LHCN-M2 (cell line): ENCODE measurements at places on chromosomes 12 and 14.

DNA sequence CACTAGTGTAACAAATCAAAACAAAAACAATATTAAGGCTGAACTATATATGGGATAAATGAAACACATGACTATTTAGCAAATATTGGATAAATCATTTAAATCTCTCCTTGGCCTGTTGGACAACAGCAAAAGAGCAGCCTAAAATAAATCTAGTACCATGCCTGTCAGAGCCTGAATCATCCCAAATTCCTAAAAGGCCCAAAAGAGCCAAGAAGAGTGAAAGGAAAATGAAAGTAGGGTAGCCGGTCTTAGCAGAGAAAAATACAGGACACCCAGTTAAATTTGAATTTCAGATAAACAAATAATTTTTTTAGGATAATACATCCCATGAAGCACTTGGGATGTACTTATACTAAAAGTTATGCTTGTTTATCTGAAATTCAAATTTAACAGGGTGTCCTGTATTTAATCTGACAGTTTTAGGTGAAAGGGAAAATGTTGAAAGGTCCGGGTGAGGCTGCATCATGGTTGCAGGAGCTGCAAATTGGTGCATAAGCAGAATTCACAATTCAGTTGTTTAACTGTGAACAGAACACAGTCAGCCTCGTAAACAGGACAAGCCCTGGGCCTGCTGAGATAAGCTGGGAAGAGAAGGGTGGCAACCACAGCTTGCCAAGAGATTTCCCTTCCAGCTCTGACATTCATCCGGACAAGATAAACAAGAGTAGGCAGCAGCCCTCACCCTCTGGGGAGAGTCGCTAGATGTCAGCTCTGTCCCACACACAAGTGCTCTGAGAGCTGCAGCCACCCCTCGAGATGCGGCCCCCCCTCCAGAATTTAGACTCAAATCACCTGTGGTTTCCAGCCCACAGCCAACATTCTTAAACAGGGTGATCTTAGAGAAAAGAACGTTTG, 30.3 kb downstream of the DMAC2L start:
- DNase-seq = peak; percentile 79

DNA sequence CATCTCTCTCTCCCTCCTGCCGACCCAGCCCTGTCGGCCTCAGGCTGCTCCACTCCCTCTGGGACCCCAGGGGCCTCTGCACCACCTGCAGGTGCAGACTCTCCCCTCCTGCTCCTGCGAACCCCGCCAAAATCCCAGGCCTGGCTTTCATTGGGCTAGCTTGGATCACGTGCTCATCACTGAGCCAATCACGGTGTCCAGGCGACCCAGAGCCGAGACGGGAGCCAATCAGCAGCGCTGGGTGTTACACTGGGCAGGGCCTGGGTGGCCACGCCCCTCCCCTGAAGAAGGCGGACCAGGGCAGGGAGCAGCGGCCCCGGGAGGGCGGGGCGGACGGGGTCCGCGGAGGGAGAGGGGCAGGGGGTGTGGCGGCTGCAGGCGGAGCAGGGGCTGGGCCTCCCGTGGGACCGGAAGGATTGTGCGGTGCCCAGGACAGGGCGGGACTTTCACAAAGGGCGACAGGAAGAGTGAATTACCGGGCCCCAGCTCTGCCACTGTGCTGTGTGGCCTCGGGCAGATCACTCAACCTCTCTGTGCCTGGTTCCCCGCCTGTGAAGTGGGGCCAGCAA, 66.6 kb upstream of the FBRSL1 start:
- DNase-seq = no peak

DNA sequence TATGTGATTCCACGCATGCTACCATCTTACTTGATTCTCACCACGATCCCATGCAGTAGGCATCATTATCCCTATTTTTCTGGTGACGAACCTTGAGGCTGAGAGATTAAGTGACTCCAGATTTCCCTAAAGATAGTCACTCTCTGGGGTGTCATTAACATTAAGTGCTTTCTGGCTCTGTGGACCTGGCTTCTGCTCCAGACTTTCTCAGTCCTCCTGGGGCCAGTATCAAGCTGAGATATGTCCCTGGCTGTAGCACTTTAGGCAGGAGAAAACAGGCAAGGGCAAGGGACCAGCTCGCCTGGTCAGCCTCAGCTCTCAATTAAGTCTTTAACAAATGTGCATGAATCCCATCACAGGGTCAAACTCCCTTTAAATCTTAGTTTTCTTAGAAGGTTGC, 38.3 kb upstream of the PRB2 start:
- no peak for DNase-seq

- no peak for DNase-seq
Measured at GRCh38 chr12:101862245-101862644, 15.1 kb upstream of the DRAM1 start.

DNA sequence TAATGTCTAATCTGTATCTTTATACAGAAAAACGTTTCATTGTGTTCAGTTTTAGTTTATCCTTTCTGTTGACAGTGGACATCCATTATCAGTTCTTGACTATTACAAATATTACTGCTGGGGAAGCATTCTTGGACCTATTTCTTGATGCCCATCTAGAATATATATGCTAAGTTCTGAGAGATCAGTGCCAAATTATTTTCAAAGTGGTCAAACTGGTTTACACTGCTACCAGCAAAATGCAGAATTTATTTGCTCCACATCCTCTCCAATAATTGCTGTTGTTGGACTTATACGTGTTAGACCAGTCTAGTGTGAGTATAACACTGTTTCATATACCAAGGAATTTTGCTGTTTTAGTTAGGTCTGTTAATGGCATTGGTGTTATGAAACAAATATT, 85.5 kb upstream of the TRAF3 start:
- DNase-seq = no peak

DNA sequence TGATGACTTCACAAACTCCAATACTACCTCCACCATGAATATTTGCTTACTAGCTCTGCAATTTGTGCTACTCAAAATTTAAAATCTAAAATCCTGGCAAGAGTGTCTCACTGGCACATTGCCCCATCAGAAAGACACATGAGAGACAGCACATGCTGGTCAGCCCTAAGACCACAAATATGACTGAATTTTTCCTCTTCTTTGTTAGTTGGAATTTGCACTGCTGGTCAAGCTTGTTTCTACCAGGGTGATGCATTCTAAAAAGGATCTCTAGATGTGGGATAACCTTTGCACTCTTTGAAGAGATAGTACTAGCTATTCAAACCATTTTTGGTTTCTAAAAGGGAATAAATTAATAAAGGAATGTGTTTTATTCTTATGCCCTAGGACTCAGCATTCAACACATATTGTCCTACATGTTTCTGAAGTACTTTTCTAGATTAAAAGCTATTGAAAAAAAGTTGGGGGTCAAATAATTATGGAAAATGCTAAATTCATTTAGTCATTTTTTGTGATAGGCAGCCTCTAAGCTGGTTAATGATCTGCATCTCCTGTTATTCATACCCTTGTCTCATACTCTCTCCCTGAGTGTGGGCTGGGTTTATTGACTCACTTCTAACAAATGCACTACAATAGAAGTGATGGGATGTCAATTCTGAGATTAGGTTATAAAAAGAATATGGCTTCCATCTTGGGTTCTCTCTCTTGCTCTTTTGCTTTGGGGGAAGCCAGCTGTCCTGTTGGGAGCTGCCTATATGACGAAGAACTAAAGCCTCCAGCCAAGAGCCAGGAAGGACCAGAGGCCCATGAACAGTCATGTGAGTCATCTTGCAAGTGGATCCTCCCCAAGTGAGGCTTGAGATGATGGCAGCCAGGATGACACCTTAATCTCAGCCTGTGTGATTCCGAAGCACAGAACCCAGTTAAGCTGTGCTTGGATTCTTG, 211.5 kb upstream of the CRY1 start:
- no peak for DNase-seq

GRCh38 chr14:65156568-65157366, 54.5 kb upstream of the MAX start:
- DNase-seq = peak; percentile 91

- no peak for DNase-seq
Measured at GRCh38 chr12:25828188-25828587, 130.3 kb upstream of the RASSF8 start.

GRCh38 chr14:58637040-58637390, 747 bp upstream of the DACT1 start:
- peak; percentile 42 for DNase-seq

DNA sequence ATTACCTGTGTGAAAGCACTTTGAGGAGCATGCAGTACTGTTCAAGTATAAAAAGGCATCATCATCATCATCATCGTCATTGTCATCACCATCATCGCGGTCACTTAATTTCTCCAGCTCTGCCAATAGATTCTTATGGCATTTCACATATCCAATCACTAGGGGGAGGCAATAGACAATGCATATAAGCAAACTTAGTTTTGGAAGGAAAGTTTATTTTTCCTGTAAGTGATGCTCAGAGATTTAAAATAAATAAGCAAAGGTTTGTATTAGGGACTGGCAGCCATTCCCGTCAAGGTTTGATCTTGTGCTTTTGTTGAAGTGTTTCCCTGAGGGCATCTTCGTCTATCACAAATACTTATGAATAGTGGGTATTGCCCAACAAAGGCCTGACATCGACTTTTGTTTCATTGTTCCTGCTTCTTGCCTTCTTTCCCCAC, 127.4 kb downstream of the KTN1 start:
- DNase-seq = peak; percentile 50

DNA sequence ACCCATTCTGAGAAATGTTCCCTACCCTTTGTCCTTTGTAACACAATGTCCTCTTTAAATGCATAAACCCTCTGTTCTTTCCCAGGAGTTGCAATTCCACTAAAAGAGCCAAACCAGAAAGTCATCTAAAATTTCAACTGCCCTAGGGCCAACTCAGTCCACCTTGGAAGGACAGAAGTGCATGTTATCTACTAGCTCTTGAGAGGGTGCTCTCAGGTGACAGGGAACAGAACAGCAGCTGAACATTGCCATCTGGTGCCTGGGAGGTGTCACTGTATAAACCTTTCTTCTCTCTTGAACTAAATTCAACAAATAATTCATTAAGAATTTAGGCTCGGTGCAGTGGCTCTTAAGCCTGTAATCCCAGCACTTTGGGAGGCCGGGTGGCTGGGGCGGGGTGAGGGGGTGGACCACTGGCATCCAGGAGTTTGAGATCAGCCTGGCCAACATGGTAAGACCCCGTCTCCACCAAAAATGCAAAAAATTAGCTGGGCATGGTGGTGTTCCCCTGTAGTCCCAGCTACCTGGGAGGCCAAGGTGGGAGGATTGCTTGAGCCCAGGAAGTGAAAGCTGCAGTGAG, 10.3 kb upstream of the FERMT2 start:
- peak; percentile 66 for DNase-seq

DNA sequence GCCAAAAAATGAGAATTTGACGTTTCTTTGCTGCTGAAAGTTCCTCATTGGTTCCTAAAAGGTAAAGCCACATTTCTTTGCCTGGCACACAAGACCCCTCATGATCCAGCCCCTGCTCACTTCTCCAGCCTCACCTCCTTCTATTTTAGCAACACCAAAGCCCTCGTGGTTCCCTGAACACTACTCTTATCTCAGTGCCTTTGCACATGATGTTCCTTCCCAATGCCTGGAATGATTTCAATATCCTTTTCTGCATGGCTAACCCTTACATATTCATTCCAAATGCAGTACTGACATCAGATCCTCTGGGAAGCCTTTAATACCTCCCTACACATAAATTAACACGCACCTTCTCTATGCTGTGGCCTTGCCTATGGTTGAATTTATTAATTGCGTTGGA, 39.9 kb downstream of the GLT8D2 start:
- no peak for DNase-seq

GRCh38 chr14:63992858-63993257, 140.1 kb downstream of the SYNE2 start:
- DNase-seq = no peak

DNA sequence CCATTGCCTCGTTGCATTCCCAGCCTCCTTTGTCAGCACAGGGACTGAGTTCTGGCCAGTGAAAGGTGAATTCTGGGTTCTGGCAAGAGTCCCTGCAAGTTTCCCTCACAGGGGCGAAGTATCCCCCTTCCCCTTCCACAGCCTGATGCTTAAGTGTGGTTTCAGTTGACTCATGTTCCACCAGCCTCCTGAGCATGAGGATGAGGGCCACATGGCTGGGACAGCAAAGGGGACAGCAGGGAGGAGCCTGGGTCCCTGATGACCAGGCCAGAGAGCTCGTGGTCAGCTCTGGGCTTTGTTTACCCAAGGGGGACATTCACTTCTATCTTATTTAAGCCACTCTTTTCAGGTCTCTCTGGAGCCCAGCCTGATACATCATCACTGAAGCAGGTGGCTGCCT, 36.5 kb downstream of the CACNA2D4 start:
- DNase-seq = no peak

- peak; percentile 89 for DNase-seq
Measured at GRCh38 chr12:94941440-94941862, 62.0 kb downstream of the NDUFA12 start.

DNA sequence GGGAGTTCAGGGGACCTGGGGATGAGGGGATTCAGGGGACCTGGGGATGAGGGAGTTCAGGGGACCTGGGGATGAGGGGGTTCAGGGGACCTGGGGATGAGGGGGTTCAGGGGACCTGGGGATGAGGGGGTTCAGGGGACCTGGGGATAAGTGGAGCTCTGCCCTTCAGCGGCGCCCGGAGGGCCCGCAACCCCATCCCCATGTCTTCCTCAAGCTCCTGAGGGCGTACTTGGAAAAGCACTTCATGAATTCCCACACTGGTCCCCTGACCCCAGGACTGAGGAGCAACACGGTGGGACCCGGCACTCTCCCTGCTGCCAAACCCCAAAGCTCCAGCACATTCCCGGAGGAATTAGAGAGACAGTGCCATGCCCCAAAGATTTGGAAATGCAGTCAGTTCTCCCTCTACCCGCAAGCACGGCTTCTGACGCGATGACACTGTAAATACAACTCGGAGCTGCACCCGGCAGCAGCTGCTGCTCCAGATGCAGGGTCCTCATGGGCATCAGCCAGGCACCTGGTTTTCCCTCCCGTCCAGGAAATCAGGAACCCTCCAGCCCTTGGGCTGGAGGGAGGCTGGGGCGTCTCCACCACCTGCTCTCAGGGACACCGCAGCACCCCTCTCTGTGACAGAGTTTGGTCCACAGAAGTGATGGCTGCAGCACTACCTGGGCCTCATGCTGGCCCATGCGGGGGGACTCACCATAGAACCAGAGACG, 32.8 kb upstream of the C14orf180 start:
- DNase-seq = no peak

- no peak for DNase-seq
Measured at GRCh38 chr12:90679674-90680073, 275.3 kb downstream of the CCER1 start.

GRCh38 chr12:130526813-130527212, 189.1 kb downstream of the PIWIL1 start:
- DNase-seq = no peak

- no peak for DNase-seq
Measured at GRCh38 chr12:111705672-111706071, 19.8 kb downstream of the ACAD10 start.

GRCh38 chr14:24436355-24437019, 6.1 kb downstream of the SDR39U1 start:
- peak; percentile 81 for DNase-seq

GRCh38 chr14:36271939-36272907, 48.2 kb downstream of the MBIP start:
- peak; percentile 2 for DNase-seq

DNA sequence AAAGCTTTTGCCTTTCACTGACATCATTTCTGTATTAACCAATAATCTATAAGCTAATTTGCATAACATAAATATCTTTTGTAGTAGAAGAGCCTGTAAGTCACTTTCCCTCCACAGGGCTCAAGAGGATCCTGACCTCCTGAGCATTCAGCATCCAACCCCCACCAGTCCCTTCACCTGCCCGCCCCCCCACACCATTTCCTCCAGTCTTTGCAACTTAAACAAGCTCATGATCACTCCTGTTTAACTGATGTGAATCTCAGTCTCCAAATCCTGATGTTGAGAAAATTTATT, 12.0 kb upstream of the CRY1 start:
- no peak for DNase-seq

- DNase-seq = no peak
Measured at GRCh38 chr12:91091916-91092715, 19.2 kb downstream of the LUM start.
